Natural killer cell (primary cell): ENCODE measurements at places on chromosomes 4 and X.
A peak's percentile ranks its signal among the peaks of the same experiment; 100 is the strongest.

- DNase-seq: peak; percentile 67
Observed at GRCh38 chrX:11137543-11138139, 26.5 kb downstream of the HCCS start.

DNA sequence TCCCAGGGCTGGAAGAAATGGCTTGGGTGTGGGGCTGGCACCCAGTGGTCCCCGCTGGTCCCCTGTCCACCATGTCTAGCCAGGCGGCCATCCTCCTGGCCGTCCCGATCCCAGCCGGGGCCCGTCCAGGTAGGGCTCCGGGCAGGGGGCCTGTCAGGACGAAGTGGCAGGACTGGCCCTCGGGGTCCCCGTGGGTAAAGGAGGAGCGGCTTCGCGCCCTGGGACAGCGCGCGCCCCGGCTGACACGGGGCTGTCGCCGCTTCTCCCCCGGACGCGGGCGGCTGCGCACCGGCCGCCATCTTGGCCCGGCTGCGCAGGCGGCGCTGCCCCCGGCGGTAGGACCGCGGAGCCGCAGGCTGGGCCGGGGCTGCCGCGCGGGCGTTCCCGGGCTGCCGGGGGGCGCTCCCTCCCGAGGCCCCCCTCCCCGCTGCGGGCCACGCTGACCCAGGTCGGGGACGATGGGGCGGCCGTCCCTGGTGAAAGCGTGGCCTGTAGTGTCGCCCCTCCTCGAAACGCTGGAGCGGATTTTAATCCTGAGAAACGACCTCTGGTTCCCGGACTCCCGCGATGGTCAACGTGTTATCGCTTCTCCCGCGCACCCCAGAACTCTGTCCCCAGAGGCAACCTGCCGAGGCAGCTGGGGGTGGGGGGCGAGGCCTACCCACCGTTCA, 60.4 kb upstream of the BCOR start:
- DNase-seq: peak; percentile 74

DNA sequence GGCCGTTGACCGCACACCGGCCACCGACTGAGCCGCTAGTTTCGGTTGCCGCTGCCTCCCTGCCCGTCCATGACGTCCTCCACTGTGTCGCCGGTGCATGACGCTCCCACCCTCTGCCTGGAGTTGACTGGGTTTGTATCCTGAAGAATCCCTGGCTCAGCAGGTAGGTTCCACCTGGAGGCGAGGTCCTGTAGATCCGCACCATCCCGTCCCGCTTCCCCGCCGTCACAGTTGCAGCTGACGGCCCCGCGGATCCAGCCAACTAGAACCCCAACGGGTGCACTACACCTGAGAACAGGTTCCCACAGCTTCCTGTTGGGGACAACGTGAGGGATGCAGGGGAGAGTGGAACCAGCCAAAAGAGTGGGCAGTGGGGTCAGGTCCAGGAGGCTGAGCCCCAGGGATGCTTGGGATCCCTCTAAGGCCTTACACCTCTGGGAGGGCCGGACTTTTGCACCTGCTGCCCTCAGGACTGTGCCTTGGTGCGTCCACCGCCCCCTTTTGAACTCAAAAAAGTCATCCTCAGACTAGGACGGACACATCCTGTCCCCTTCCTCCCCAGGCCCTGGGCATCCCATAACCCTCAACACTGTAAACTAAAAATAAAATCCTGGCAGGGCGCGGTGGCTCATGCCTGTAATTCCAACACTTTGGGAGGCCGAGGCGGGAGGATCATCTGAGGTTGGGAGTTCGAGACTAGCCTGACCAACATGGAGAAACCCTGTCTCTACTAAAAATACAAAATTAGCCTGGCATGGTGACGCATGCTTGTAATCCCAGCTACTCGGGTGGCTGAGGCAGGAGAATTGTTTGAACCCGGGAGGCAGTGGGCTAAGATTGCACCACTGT, 1.1 kb upstream of the SLBP start:
- no peak for DNase-seq

DNA sequence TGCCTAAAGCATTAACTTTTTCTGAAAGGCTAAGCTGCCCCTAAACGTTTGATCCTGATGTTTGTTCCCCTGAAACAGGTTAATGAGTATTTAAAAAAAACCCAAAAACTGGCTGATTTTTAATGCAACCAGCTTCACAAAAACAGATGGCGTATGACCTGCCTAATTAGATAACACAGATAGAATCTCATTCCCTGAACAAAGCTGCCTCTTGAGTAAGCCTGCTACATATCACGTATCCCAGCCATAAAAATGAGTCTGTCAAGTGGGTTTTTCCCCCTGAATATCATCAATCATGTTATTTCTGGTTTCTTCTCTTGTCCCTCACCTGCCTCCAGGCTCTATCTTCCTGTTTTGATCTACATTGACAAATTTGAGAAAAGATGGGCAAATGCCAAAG, 154.2 kb upstream of the FAM9B start:
- no peak for DNase-seq

GRCh38 chrX:149570668-149571067, 16.6 kb downstream of the MAGEA9B start:
- DNase-seq: no peak

- no peak for DNase-seq
Observed at GRCh38 chrX:140912606-140913005, 89.8 kb upstream of the SPANXB1 start.
